Activated T-cell treated with anti-CD3 and anti-CD28 coated beads for 24 hours (primary cell): ENCODE measurements at places on chromosomes 16 and 17.
A peak's percentile ranks its signal among the peaks of the same experiment; 100 is the strongest.

DNA sequence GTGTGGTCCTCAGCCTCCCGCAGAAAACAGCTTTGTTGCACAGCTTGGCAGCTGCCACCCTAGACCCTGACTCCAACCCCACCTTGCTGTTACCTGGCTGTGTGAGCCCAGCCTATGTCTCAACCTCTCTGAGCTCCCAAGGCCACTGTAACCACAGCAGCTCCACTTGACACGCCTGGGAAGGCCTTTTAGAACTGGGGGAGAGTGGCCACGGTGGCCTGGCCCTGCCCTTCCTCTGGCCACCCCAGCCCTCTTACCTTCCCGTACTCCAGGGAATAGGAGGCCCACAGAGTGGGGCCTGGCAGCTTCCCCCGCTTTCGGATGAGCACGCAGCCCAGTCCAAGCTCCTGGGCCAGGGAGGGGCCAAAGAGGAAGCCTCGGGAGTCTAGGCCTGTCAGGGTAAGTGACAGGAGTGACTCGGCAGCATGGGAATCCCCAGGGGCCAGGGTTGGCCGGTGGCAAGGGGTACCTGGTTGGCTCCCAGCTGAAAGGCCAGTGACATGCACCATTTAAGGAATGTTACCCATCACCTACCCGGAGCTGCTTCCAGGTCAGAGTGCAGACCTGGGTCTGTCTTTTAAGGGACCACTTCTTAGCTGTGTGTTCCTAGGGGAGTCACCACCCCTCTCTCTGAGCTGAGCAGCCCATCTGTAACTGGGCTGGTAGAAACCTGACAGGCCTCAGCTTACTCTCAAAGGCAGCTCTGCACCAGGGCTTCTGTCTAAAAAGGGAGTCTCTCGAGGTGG is 1.4 kb downstream of the APRT start:
- no peak for DNase-seq

DNA sequence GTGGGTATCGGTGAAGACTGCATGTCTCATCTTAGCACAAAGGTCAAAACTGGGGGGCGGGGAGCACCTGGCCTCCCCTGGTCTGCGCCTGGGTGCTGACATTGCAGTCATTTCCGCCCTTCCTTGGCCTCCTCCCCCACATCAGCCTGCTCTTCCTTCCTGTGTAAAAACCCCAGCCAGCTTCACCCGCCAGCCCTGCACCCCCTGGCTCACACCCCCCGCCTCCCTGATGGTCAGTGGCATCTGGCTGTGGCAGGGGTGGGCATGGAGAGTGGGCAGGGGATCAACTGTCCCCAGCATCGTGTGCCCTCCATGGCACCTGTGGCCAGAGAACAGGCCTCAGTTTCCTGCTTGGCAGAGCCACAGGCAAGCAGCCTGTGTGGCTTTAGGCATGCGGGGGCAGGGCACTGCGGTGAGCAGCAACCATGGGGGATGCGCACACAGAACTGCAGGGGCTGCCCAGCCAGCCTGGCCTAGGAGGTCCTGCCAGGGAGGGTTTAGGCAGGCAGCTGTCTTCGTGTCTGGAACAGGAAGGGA is 26.5 kb upstream of the LASP1NB start:
- DNase-seq, result peak; percentile 83

GRCh38 chr17:46191322-46192188 is 1.7 kb downstream of the KANSL1 start:
- no peak for DNase-seq

DNA sequence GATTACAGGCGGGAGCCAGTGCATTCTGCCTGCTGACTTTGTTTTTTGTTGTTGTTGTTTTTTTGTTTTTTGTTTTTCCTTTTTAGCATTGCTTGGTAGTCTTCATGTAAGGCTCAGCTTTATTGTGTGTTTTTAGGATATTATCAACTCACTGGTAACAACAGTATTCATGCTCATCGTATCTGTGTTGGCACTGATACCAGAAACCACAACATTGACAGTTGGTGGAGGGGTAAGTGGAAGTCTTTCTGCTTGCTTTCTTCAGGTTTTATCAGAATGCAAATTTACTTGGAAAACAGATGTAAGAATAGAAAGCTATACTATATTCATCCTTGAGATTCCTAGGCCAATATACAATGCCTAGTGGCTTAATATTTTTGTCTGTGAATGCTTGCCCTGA is 3.3 kb upstream of the CMTM1 start:
- no peak for DNase-seq

- no peak for DNase-seq
Observed at GRCh38 chr16:89561142-89561883, 831 bp downstream of the RPL13 start.

- DNase-seq, result no peak
Observed at GRCh38 chr17:75342996-75343395, 53.8 kb upstream of the SLC25A19 start.

DNA sequence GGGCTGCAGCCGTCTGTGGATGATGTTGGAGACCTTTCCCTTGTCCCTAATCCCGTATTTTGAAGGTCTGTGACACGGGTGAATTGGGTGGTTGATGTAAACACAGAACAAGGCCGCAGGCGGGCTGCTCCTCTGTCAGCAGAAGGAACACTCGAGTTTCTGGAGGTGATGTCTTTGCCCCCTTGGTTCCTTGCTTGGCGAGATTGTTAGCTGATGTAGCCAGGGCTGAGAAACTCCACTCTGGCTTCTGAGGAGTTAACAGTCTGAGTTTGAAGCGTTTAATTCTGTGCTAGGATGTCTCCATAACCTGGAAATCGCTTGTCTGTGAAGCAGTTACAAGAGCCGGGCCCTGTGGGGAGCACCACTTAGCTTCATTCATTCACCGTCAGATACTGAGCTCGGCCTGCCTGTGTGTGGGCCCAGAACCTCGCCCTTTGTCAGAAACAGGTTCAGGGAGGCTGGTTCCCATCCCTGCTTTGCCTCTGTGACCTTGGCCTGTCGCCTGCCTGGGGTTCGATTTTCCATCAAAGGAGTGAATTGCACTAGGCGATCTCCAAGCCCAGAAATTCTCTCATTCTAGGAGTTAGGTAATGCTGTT is 1.3 kb downstream of the MAPK8IP3 start:
- DNase-seq, result no peak

DNA sequence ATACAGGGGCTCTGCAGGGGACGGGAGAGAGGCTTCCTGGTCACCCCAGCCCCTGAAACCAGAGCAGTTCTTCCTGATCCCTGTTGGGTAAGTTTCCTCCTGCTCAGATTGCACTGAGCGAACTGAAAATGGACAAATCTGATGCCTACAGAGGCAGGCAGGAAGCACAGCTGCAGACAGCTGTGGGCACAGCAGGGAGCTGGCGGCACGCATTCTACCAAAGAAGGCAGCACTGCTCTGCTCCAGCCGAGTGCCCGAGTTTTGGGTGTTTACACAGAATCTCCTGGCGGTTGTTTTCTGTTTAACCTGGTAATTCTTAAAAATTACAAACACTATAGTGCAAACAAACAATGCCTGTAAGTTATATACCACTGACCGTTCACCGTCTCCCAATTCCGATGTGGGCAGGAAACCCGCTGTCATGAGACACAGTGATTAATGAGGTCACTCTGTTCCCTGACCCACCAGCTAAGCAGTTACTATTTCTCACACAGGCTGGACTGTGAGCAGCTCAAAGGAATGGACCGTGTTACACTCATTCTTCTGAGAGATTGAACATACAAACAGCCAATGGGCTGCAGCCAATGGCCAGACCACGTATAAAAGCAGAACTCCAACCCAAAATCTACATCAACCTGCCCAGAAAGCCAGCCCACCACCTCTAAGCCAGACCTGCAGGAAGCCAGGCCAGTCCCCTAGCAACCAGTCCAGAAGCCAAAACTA is 25.5 kb downstream of the NSMCE1 start:
- DNase-seq, result no peak

- DNase-seq, result no peak
Observed at GRCh38 chr17:75856062-75856756, 1.1 kb upstream of the WBP2 start.

- no peak for DNase-seq
Observed at GRCh38 chr16:50765260-50765659, 23.4 kb downstream of the CYLD start.

DNA sequence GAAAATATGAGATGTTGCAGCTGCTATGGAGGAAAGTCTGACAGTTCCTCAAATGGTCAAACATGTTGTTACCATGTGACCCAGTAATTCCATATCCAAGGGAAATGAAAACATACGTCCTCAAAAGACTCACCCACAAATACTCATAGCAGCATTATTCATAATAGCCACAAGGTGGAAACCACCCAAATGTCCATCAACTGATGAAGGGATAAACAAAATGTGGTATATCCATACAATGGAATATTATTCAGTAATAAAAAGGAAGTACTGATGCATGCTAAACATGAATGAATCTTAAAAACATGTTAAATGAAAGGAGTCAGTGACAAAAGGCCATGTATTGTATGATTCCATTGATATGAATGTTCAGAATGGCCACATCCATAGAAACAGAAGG is 140.2 kb downstream of the PITPNC1 start:
- no peak for DNase-seq

DNA sequence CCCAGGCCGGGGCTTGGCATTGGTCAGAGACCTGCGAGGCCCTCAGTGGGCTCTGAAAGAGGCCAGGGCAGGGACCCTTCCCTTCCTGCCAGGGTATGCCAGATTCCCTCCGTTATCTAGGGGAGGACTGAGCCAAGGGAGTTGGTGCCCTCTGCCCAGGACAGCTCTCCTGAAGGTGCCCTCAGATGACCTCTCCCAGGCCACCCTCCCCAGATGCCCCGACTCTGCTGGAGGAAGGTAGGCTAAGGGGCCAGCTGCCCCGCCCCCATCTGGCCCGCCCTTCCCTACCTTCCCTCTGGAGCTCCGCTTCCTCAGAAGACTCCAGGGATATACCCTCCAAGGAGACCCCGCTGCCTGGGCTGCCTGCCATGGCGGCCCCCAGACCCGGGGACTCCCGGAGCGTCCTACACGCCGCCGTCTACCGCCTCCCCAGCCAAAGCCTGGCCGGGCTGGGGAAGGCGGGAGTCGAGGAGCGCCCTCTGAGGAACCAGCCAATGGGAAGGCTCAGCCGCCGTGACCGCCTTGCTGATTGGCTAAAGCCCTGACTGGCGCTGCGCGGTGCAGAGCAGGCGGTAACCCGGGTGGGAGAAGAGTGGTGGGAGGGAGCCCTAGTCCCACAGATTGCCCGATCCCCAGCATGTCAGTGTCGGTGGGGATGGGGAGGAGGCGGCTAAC is 7.0 kb downstream of the MPP2 start:
- peak; percentile 79 for DNase-seq

DNA sequence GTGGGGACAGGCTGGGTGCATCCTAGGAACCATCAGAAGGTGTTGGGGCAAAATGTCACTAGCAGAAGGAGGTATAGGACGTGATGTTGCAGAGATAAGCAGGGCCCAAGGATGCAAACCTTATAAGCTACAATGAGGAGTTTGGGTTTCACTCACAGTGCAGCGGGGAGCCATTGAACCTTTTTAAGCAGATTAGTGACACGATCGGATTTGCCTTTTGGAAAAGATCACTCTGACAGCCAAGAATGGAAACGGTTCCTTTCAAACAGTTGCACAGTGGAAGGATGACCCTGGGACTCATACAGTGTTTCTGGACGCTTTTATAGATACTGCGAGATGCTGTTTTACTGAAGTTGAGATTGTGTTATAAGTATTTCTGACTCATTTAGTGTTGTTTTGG is 131.8 kb upstream of the CACNG3 start:
- no peak for DNase-seq

GRCh38 chr17:46943501-46944393 is 20.8 kb downstream of the GOSR2 start:
- no peak for DNase-seq

DNA sequence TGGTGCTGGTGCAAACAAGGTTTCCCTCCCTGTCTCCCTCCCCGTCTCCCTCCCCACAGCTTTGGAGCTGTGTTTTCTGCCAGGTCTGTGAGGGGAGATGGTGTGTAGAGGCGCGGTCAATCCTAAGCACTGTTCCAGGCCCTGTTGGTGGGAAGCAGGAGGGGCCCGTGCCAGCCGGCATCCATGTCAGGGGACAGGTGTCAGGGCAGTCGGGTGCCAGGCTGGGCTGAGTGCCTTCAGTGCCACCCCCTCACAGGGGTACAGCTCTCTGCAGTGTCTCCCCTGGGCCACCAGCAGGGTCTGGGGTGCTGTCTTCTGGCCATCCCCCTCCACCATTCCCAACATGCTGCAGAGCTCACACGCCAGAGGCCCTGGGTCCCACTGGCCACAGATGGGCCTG is 73.6 kb downstream of the KLHDC4 start:
- DNase-seq, result no peak

DNA sequence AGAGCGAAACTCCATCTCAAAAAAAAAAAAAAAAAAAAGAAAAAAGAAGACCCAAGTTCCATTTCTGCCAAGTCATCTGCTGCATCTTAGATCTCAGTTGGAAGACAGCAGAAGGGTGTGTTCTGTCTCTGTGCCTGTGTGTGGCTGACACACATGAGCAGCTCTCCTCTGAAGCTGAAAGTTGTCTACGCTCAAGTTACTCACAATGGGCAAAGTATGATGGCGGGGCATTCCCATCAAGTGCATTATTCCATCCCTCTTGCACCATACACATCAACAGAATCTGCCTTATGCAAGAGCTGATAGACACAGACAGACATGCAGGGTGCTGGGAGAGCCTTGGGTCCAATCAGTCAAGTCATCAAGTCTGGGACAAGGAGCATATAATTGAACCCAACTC is 402.2 kb downstream of the XYLT1 start:
- no peak for DNase-seq

GRCh38 chr16:23420011-23420410 is 33.0 kb downstream of the COG7 start:
- no peak for DNase-seq

GRCh38 chr16:89155184-89155679 is 16.3 kb upstream of the CDH15 start:
- no peak for DNase-seq

- no peak for DNase-seq
Observed at GRCh38 chr17:81471818-81472456, 40.7 kb downstream of the ACTG1 start.

DNA sequence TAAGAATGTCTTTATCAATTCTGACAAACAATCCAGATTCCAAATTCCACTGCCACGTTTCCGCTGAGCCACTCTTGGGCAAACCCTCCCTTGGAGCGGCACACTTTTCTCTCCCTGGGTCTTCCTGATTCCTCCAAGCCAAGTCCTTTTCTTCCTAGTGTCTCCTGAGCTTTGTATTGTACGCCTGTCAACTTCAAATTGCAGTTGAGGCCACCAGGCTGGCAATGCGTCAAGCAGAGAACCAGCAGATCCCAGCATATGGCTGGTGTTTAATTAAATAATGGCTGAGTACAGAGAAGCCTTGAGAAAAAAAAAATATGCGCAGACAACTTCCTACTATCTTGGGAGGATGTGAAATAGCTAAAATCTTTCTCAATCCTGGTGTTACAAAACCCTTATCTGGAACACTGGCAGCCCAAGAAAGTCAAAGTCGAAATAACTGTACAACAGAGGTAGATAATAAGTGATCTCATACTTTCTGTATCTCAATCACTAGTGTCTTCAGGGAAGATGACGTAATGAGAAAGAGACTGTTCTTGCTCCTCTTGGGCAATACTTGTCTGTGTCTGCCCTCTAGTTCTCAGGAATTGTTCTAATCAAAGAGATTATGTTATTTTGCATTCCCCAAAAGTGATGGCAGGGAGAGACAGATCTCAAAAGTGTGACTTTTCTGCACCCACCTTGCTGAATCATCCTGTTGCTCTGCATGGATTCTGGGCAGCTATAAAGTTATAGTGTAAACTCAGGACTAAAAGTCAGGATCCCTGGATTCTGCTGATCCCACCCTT is 15.0 kb downstream of the SMIM36 start:
- no peak for DNase-seq

GRCh38 chr16:27514806-27515205 is 34.9 kb downstream of the GTF3C1 start:
- DNase-seq, result no peak

- no peak for DNase-seq
Observed at GRCh38 chr16:49558451-49558850, 184.8 kb downstream of the C16orf78 start.
